ENCODE measurements at places on chromosomes 1 and 21.

GRCh38 chr21:44456214-44456914 lies 1.1 kb downstream of the LRRC3 start:
- no peak for DNase-seq

DNA sequence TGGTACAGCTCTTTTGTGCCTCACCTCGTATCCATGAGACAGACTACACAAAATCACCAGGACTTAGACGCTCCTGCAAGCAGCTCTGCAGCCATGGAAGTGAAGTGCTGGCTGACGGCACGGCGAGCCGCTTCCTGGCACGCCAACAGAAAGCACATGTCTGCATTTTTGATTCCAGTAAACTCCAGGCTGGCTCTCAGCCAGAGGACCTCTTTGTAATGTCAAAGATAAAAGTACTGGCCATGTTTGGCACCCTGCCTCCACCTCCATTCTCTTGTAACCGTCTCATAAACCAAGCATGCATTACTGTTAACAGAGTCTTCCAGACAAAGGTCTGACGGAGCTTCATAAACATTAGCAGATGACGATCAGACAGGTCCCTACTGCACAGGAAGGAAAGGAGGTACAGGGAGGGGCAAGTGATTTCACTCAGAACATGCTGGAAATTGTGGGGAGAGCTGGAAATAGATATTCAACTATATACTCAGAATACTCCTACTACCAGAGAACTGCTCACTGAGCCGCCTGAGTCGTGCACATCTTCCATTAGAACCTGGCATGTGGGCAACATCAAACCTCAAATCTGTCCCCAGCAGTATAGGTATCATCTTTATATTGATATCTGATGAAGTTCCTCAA lies 632.0 kb downstream of the SMYD3 start:
- no peak for DNase-seq

DNA sequence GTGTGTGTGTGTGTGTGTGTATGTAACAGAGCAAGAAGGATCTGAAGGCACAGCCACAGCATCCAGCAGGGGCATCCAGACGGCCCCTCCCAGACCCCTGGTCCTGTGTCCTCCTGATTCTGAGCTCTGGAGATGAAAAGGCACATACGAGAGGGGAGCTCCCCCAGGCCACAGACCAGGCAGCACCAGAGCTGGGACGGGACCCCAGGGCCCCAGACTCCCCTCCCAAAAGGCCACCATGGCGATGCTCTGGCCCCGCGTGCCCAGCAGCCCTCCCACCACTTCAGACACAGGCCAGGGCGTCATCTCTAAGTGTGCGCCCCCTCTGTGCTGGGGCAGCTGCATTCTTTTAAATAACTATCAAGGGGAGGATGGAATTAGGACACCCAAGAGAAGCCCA lies 245.8 kb downstream of the MATN1 start:
- no peak for DNase-seq

DNA sequence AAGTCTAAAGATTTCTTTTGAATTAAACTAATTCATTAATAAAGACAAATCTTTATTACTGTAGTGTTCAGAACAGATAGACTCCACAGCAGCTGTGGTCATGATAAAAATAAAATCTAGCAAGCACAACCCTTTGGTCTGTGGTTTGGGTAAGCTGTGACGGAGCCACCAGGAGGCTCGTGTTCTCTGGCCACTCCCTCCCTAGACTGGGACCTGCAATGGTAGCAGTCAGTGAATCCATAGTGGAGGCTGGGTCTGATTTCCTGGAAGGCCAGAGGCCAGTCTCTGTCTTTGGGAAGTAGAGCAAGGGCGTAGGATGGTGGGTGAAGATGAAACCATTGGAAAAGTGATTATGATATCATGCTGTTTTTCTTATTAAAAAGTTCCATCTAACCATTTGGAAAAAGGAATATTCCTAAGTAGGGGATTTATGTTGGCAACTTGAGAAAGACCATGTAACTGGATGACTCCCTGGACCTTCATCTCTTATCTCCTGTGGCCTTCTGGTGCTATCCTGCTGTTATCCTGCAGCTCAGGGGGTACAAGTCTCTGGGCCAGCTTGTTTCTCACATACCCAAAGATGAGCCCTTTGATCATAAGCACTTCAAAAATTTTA lies 39.0 kb downstream of the TENT5C start:
- DNase-seq = no peak

- no peak for DNase-seq
These were observed 2.6 kb upstream of the CC2D1B start for GRCh38 chr1:52368383-52369172.

GRCh38 chr1:27143401-27143800 lies 11.5 kb downstream of the SLC9A1 start:
- no peak for DNase-seq

DNA sequence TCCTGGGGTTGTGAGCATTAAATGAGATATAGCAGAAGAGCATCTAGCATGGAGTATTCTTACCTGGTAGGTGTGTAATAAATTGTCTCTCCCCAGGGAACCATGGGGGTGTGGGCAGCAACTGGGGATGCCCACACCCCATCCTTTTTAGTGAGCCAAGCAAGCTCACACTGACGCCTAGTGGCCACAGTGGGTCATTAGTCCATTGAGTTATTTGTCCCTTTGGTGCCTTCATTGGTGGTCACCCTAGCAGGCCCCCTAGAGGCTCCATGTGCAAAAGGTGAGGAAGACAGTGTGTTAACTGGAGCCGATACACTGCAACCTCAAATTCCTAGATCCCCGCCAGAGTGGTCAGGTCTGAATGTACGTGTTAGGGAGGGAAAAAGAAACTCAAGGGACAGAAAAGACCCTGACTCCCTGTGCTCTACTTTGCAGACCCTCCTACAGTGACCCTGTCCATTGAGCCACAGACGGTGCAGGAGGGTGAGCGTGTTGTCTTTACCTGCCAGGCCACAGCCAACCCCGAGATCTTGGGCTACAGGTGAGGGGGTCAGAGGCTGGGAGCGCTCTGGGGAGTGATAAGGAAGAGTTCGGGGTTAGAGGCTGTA lies 93.3 kb upstream of the CD1D start:
- no peak for DNase-seq

DNA sequence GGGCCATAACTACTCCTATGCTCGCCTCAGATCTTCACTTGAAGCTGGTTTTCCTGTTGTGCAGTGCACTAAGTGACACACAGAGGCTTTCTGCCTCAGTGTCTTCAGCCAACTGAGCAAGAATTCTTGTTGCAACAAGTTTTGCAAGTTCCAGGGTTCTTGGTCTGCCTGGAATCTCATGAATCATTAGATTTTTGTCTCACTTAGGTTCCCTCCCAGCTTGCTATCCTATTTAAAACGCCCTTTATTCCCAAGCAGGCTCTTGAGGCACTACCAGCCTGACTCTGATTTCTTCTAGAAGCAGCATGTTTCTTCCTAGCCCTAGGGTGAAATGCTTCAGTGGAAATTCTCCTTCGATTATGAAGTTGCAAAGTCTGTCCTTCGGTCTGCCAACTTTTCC lies 158.8 kb downstream of the C1orf21 start:
- DNase-seq = no peak

- no peak for DNase-seq
These were observed 10.6 kb downstream of the TRIM67 start for GRCh38 chr1:231172411-231172810.

- DNase-seq = no peak
These were observed 39.2 kb downstream of the DISP3 start for GRCh38 chr1:11518016-11518701.

GRCh38 chr1:65681096-65681495 lies 111.6 kb upstream of the PDE4B start:
- DNase-seq = no peak

DNA sequence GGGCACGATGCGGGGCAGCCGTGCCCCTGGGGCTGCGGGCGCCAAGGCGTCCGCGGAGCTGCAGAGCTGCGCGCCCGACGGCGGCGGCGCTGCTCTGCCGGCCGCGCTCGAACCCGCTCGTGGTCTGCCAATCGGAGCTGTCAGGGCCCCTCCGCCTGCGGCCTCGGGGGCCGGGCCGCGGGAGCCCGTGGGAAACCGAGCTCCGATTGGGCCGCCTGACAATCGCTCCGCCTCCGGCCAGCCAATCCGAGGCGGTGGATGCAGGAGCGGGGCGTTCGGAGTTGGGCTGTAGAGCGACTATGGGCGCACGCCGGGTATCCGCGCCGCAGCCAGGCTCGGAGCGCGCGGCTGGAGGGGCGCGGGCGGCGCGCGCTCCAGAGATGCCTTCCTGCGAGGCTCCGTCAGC lies 100.5 kb upstream of the SOD1 start:
- DNase-seq = peak; percentile 8

DNA sequence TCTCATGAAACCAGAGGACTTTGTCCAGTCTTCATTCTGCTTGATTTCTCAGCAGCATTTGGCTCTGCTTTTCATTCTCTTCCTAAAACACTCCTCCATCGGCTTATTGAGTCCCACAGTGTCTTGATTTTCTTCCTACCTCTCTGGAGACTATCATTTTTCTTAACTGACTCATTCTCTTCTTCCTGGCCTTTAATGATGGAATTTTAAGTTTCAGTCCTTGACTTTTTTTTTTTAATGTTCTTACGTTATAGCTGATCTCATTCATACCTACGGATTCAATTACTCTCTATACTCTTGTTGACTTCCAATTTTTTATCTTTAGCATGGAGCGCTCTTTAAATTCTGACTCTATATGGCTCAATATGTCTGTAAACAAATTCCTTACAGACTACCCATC lies 111.1 kb downstream of the NEK7 start:
- DNase-seq = no peak

- DNase-seq = no peak
These were observed 55.6 kb downstream of the FBXO42 start for GRCh38 chr1:16296643-16297042.

- no peak for DNase-seq
These were observed 260.8 kb downstream of the SPATA17 start for GRCh38 chr1:217891966-217892365.

- DNase-seq = no peak
These were observed 670 bp upstream of the PARK7 start for GRCh38 chr1:7960867-7961215.

Data from cortex of kidney (tissue), 1 donor.